ENCODE measurements at places on chromosomes 5 and 9.

DNA sequence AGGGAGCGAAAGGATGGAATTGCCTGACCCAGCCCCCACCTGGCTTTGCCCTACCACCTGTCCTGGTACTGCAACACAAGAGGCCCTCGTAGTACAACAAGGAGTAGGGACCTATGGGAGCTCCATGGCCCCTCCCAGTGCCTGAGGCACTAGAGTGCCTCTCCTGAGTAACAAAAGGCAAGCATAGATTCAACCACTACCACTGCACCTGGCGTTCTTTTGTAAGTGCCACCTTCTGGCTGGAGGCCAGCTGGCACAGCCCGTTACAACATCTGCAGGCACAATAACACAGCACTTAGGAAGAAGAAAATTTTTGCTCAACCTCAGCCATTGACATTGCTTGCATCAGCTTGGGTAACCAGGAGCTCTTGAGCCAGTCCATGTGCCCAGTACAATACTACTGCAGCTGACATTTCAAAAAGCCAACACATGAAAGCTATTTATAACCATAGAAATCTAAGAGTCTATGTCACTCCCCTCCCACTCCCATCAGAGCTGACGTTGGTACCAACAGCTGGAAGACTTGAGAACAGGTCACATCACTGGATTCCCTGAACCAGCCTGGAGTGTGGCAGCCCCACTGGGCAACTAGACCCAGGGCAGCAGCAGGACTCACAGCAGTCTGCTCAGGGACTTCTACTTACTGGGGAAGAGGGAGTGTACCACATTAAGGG is 17.7 kb upstream of the FAM174A start:
- no peak for DNase-seq

- no peak for DNase-seq
These were observed 28.1 kb downstream of the TMOD1 start for GRCh38 chr9:97529363-97530076.

DNA sequence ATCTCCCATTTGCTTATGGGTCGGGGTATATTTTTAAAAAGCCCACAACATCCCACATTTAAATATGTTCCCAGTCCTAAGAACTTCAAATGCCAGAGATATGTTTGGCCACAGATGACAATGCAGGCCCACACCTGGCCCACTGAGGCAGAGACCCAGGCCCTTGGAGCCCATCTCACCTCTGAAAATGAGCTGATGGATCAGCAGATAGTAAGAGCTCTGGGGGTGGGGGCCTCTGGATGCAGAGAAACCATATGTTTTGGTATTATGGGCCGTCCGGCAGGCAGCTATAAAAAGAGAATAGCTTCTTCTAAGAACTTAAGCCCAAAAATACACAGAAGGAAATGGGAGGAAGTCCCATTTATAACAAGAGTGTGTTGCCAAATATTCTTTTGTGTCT is 256.0 kb downstream of the GRIA1 start:
- DNase-seq = no peak

DNA sequence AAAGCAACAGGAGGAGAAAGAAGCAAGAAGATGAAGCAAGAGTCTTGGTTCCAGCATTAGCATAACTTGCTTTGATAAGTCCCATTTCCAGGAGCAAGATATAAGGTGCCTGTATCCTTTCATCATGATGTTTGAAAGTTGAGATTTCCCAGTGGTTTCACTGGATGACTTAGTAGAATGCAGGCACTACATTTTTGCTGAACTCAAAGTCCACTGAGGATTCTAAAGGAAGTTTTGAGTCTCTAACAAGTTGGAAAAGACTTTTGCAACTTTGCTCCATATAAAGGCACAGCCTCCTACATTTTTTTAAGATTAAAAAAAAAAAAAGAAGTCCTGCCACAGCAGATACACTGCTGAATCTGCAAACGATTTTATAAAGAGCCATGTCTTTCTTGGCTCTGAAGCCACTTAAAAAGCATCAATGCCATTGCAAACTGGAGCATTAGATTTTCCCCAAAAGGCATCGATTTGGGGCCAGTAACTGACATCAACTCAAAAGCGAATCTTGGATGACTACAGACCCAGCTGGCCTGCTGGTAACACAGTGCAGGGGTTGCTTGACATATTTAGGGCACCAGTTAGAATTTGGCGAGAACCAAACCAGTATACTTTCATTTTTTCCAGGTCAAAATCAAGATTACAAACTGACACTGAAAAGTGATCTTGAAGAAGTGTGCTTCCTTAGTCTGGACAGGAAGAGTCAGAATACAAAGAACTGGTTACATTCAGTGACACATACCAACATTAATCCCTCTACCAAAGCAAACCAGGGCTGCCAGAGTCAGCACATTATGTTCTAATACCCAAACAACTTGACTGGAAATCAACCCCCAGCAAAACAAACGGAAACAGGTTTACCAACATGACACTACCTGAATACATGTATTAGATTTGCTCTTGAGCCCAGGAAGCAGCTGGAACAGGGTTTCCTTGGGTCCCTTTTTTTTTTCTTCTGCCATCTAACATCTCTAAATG is 39.1 kb upstream of the KCNV2 start:
- no peak for DNase-seq

DNA sequence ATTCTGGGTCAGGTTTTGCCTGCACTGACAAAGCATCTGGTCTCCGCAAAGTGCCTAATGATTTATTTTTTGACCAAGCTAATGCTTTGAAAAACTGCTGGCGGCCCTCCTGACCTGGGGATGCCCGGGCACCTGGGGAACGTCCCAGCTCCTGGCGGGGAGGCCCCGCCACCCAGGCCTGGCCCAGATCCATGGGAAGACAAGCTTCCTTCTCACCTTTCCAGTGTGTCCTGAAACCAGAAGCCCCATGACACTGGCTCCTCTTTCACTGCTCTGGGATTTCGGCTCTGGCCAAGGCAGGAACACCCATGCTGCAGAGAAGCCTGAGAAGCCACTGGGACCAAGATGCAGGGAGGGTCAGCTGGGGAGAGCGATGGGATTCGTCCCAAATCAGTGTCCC is 144.1 kb downstream of the SEC61B start:
- DNase-seq = no peak

- no peak for DNase-seq
These were observed 18.5 kb upstream of the FKTN start for GRCh38 chr9:105539452-105539851.

DNA sequence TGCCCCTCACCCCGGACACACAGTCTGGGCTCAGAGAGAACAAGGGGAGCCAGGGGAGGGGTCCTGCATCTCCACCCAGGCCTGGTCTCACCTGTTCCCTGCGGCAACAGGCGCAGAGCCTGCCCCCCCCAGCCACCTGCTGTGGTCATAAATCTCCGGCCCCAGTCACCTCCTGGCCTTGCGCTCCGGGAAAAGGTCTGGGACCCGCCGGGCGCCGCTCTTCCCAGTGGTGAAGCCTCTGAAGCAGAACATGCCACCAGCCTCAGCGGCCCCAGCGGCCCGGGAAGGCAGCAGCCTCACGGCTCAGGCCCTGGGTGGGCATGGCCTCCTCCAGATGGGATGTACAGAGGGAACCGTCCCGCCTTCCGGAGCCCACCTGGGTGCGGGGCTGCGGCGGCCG is 20.6 kb downstream of the NOTCH1 start:
- DNase-seq = no peak

DNA sequence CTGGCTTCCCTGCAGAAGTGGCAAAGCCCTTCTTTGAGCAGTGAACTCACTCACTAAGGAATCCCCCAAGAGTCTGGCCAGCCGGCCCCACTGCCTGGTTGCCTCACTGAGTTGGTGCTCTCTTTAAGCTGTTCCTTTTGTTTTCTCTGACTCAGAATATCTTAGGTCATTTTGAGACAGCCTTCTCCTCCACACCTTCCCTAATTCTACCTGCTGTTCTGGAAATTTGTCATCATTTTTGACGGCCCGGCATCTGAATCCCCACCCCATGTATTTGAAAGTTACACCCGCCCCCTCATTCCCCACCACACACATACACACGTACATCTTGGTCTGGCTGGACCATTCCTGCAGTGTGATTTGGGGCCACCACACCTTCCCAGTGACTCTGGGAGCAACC is 41.8 kb downstream of the FGF1 start:
- no peak for DNase-seq

DNA sequence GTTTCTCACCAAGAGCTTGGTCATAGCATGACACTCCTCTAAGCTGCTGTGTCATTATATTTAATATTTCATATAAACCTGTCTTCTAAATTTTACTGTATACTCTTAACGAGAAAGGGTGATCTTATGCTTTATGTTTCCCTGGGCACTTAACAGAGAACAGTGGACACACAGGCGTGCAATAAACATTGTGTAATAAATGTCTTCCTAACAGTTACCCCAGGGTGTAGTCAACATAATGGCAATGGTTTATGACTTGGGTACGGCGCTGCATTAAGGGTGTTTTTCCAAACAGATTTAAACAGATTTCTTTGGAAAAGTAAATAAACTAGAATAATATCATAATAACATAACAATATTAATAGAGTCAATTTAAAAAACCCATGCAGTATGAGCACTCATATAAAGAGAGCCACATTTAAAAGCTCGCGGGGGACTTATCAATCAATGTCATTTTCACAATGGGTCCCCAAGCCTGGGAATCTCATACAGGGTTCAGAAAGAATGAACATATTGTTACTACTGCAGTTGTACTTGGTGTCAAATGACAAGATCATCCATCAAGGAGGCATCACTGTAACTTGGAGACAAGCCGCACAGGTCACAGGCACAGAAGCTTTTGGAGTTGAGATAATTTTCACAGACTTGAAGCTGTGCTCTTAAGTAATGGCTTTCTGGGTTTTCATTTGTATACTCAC is 376.4 kb downstream of the CTNND2 start:
- DNase-seq = no peak

DNA sequence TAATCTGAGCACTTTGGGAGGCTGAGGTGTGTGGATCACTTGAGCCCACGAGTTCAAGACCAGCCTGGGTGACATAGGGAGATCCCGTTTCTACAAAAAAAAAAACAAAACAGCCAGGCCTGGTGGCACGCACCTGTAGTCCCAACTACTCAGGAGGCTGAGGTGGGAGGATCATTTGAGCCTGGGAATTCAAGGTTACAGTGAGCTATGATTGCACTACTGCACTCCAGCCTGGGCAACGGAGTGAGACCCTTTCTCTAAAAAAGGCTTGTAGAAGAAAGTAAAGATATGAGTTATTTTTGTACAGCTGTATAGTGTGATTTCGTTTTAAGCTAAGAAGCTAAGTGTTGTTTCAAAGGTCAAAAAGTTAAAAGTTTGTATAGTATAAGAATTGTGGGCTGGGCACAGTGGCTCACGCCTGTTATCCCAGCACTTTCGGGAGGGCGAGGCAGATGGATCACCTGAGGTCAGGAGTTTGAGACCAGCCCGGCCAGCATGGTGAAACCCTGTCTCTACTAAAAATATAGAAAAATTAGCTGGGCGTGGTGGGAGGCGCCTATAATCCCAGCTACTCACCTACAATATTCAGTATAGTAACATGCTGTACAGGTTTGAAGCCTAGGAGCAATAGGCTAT is 18.8 kb downstream of the UBE2R2 start:
- no peak for DNase-seq

DNA sequence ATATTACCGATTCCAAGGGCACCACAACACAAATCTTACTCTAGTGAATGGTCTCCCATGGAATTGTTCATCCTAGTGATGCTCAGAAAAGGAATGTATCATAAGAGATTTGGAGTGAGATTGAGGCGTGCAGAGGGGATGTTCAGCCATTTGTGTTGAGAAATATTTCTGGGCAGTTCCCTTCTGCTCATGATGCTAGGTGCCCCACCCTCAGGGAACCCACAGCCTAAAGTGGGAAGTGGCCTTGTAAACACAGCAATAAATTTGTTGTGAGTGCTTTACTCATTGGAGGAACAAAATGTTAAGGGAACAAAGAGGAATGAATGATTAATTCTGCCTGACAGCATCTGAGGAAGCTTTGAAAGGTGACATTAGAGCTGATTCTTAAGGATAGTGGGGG is 129.9 kb downstream of the TLE4 start:
- no peak for DNase-seq

- no peak for DNase-seq
These were observed 2.7 kb upstream of the IRX4 start for GRCh38 chr5:1885404-1885755.

DNA sequence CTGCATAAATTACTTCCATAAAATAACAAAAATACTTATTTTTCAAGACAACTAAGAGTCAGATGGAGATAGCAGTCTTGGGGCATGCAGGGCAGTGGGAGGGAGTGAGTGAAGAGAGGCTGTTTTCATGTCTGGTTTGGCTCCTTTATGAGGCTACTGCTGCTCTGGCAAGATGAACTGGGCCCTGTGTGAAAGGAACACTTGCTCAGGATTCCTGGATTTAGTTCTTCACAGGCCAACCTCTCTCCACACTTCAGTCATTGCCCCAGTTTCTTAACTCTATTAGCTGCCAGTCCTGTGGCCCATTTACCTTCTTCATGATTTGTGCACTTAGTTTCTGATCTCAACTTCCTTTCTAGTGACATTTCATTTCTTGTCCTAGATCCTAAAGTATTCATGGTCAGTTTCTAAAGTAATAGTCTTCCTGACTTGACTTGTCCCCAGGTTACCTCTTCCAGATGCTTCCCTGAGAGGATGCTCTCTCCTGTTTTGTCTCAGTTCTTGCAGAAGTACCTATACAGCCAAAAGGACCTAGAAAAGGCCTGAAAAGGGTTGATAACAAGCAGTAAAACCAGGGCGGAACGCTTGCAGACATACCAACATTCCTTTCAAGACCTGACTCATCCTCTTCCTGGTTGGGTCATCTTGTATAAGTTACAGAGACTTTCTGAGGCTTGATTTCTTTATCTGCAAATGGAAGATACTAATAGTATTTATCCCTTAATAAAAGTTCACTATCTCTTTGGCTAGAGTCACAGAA is 77.0 kb upstream of the ZFAND5 start:
- DNase-seq = no peak

- no peak for DNase-seq
These were observed 91.1 kb upstream of the RNF180 start for GRCh38 chr5:64074533-64074932.

DNA sequence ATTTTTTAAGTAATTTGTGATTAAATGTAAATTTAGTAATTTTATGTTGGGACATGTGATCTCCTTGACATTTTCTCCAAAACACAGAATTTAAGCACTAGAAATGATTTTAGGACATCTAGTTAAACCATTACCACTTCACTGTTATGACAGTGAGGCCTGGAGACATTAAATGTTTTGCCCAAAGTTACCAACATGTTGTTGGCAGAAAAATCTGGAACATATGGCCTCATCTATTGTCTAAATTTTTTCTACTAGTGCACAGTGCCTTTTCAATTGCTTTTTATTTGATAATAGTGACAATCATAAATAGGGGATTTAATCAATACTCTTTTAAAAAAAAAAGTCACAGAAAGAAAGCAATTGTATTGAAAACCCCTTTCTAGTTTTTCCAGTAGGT is 45.6 kb downstream of the PIK3R1 start:
- no peak for DNase-seq

DNA sequence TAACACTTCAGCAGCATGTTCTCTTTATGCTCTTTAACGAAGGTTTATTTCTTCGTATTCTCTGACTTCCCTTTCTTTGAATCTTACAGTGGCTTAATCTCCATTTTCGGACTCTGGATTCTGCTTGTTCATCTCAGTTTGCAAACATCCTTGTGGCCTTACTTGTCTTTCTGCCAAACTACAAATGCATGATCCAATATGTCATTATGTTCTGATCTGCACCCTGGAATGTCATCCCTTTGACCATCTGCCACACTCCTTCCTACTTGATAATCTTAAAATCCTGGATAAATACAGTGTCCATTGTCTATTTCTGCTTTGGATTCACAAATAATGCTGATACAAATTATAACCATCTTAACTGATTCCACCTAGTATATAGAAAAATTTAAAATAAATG is 499.2 kb downstream of the CDH18 start:
- no peak for DNase-seq

GRCh38 chr9:2725126-2725525 is 7.8 kb downstream of the KCNV2 start:
- no peak for DNase-seq

- DNase-seq = no peak
These were observed 262.5 kb downstream of the TUSC1 start for GRCh38 chr9:25415718-25416117.
